T follicular helper cell (primary cell): ENCODE measurements at places on chromosomes 16 and 17.

GRCh38 chr17:59832883-59833379, 59.8 kb downstream of the TUBD1 start:
- no peak for DNase-seq

DNA sequence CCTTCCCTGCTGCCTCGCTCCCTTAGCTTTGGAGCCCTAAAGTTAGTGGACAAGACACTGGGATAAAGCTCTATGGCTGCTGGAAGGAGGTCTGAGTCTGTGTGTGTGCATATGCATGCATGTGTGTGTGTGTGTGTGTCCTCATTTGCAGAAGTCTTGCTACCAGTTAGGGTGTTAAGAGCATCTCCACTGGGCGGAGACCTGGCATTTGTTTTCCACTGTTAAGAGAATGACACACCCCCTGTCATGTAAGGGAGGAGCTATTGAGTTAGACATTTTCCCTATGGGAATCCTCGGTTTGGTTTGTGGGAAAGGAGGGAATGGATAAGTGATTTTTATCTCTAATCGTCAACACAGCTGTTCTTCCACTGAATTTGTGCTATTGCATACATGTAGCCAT, 24.8 kb upstream of the ARHGAP23 start:
- no peak for DNase-seq

- no peak for DNase-seq
These were observed 761 bp upstream of the LAT start for GRCh38 chr16:28984091-28984490.

- no peak for DNase-seq
These were observed 7.4 kb upstream of the PPP1R9B start for GRCh38 chr17:50157891-50158290.

- DNase-seq = no peak
These were observed 4.2 kb downstream of the RFNG start for GRCh38 chr17:82047379-82047778.

DNA sequence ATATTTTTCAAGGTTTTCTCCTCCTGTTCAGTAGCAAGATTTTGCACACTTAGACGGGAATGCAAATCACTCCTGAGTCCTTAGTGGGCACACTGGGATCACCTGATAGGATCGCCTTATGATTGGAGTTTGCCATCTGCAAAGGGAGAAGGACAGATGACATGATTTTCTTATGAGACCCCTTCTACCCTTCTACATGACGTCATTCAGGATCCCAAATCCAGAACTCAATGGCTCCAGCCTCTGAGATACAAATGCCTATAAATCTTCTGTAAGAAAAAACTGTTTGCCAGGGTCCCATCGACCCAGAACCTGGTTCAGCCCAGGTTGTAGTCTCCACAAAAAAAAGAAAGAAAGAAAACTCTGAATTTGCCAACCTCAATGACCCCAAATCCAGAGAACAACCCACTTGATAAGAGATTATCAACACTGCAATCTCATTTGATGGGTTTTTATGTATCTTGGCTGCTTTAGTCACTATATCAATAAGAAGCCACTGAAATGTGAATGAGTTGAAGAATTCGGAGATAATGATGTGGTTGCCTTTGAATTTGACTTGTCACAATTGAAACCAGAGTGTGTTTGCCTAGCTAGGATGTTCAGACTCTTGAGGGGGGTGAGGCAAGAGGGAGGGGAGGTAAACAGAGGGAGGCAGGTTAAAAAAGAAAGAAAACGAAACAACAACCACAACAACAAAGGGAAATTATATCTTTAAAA, 6.7 kb downstream of the ZNF423 start:
- DNase-seq = no peak

DNA sequence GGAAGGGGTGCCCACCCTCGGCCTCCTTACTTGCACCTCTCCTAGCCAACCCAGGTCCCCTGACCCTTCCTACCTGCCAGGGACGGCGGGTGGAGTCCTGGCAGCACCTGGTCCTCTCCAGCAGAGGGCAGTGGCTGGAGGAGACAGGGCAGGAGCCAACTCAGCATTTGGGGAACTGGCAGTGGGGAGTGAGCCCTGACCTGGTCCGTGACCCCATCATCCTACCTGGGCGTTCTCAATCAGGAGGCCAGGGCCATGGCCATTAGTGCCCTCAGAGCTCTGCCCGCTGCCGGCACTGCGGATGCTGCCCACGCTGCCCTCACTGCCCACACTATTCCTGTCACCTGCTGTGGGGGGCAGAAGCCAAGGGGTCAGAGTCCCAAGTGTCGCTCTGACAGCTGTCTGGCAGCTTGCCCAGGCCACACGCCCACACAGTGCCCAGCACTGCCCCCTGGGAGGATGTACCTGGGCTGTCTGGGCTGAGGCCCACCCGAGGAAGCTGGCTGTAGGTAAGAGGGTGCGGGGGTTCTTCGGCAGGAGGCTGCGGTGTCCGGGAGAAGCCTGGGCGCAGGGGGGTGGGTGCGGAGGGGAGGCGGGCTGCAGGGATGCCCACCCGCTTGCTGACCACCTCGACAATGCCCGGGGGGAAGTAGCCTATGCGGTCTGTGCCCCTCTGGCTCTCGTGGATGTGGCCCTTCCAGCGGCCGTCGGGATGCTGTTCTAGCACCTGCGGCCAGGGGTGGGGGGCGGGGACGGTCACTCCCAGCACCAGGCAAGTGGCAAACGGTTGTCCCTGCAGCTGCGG, 10.8 kb downstream of the CASKIN2 start:
- DNase-seq = no peak

DNA sequence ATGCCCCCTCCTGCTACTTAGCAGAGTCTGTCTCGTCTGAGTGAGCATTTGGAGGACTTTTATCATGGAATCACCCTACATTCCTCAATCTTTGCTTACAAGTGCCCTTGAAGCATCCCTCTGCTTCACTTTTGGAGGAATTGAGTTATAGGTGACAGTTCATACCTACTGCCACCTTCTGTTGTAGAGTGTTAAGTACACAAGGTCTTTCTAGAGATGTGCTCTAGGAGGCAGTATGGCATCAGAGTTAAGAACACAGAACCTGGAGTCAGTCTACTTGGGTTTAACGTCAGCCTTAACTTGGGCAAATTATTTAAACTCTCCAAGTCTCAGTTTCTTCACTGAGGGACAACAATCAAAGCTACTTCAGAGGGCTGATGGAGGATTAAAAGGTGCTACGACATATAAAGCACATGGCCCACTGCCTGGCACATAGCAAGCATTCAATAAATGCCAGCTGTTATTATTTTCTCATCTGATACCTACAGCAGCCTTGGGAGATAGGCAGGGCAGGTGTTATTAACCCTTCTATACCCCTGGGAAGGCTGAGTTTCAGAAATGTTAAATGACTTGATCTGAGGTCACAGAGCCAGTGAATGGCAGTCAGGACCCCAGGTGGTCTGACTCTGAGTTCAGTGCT, 62.2 kb downstream of the UTP18 start:
- no peak for DNase-seq

DNA sequence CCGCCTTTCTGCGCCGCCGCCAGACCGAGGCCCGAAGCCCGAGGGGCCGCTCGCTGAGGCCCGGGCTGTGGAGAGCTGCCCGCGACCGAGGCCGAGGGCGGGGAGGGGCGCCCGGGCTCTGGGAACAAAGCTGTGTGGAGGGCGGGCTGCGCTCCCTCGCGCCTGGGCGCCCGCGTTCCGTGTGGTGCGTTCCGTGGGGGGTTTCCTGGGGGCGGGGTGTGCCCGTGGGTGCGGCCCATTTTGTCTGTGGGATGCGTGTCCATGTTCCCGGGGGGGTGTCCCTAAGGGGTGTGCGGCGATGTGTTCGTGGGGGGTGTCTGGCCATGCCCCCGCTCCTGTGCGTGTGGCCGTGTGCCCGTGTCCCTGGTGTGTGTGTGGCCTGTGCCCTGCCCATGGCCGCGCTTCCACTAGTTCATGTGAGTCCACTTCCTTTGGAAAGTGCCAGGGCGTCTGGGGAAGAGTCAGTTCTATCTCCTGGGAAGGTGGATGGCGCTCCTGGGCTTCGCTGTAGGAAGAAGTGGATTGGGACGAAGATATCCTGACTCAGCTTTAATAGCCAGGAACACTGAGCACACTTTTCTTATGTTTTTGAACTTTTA, 520 bp downstream of the JPT2 start:
- DNase-seq = peak; percentile 8

GRCh38 chr17:31902693-31903092, 1.2 kb upstream of the UTP6 start:
- DNase-seq = no peak

GRCh38 chr17:70168044-70168976, 1.0 kb upstream of the KCNJ2 start:
- no peak for DNase-seq

- no peak for DNase-seq
These were observed 13.0 kb downstream of the APPBP2 start for GRCh38 chr17:60513014-60513413.

DNA sequence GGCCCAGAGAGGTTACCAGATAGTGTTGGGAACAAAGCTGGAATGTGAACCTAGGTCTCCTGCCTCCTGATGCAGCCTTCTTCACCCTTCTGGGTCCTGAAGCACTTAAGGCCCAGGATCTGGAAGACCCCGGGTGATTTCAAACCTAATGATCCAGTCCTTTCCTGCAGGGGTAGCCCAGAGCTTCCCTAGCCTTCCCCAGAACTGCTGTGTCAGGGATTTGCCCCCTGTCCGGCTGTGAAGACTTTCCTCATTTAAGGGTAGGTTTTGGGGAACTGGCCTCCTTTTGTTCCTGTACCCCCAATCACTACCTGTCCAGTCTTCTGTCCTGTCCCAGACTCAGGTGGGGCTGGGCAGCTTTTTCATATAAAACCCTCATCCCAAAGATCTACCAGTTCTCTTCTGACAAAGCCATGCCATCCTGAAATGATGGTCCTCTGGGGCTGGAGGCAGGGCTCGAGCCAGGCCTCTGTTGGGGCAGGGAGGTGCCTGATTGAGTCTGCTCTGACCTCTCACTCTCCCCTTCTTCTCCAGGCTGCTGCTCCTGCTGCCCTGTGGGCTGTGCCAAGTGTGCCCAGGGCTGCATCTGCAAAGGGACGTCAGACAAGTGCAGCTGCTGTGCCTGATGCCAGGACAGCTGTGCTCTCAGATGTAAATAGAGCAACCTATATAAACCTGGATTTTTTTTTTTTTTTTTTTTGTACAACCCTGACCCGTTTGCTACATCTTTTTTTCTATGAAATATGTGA, 1.3 kb downstream of the MT1X start:
- no peak for DNase-seq

DNA sequence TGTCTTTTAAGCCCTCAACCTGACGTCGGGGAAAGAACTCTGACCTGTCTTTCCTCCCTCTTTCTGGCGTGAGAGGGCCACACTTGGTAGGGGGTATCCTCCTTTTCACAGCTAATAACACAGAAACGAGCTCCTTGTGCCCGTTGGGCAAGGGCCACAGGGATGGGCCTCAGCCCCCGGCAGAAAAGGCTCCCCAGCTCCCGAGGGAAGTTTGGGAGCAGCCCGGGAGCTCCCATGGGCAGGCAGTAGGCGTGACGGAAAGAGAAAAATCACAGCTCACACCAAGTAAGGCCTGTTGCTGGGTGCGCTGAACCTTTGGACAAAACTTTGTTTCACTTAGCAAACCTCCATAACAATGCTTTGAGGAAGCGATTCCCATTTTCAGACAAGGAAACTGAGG, 82.8 kb upstream of the MED9 start:
- DNase-seq = no peak

DNA sequence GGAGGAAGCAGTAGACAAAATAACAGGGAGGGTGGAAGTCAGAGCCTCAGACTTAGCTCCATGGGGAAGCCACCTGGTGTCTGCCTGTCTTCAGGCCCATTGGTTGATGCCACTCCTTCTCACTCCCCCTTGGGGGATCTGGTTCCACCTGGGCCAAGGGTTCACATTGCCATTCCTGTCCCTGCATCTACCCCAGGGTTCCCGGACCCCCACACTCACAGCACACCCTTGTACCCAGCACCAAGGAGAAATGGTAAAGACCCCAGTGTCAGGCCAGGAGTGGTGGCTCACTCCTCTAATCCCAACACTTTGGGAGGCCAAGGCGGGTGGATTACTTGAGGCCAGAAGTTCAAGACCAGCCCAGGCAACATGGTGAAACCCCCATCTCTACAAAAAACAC, 1.0 kb upstream of the CA7 start:
- no peak for DNase-seq

DNA sequence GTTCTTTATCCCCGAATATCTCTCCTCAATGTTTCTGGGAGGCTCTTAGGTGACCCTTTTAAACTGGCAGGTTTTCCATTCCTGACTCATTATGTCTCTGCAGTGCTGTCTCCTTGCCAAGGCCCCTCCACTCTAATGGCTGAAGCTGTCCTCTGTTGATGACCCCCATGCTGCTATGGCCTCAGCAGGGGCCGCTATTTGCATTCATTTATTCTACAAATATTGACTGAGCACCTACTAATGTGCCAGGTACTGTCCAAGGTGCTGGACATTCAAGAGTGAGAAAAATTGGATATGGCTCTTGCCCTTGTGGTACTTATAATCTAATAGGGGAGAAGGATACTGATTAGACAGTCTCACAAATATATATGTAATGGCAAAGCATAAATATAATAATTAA, 55.4 kb downstream of the GP2 start:
- no peak for DNase-seq

DNA sequence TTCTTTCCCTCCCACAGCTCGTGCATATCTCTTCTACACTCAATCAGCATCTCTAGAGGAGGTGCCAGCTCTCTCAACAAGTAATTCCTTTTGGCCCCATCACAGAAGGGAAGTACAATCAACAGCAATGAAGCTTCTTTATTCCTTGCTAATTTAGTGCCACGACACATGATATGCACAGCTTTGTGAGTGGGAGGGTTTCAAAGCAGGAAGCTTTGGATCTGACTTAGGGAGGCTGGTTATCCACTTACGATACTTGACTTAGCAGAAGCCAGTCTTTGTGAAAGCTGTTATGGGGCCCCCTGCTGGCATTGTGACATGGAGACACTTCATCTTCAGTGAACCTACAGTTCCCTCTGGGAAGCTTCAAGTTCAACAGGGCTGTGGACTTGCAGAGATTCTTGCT, 81.0 kb downstream of the TMEM100 start:
- DNase-seq = no peak

DNA sequence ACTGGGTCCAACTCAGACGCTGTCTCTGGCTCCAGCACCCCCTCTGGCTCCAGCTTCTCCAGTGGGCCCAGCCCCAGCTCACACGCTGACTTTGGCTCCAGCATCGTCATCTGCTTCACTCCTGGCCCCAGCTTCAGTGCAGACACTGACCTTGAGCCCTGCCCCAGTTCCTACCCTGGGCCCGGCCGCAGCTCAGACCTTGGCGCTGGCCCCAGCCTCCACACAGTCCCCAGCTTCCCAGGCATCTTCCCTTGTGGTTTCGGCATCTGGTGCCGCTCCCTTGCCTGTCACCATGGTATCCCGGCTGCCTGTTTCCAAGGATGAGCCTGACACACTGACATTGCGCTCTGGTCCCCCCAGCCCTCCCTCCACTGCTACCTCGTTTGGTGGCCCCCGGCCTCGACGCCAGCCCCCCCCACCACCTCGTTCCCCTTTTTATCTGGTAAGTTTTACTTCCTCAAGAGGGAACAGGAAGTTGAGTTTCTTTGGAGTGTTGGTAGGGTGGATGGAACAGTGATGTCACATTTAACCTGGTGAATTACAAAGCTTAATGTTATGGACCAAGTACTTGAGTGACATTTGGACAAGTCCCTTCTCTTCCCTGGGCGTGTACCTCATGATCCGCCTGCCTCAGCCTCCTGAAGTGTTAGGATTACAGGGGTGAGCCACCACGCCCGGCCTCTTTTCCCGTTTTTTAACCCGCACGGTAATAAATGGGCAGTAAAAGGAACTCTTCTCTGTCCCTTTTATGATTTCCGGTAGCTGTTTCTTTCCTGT, 23.4 kb upstream of the PHKG2 start:
- DNase-seq = no peak

GRCh38 chr17:82983510-82984248, 95.7 kb upstream of the METRNL start:
- DNase-seq = no peak

- no peak for DNase-seq
These were observed 2.7 kb downstream of the PRCD start for GRCh38 chr17:76542566-76542971.
